Renal cortical epithelial cell (primary cell): ENCODE measurements at places on chromosomes 16 and 17.
A peak's percentile ranks its signal among the peaks of the same experiment; 100 is the strongest.

- no peak for DNase-seq
Observed at GRCh38 chr16:9868606-9869149, 313.6 kb downstream of the GRIN2A start.

GRCh38 chr17:79446399-79447009, 164.3 kb downstream of the RBFOX3 start:
- no peak for DNase-seq

GRCh38 chr16:86484240-86484639, 26.1 kb upstream of the FOXF1 start:
- DNase-seq, result no peak

DNA sequence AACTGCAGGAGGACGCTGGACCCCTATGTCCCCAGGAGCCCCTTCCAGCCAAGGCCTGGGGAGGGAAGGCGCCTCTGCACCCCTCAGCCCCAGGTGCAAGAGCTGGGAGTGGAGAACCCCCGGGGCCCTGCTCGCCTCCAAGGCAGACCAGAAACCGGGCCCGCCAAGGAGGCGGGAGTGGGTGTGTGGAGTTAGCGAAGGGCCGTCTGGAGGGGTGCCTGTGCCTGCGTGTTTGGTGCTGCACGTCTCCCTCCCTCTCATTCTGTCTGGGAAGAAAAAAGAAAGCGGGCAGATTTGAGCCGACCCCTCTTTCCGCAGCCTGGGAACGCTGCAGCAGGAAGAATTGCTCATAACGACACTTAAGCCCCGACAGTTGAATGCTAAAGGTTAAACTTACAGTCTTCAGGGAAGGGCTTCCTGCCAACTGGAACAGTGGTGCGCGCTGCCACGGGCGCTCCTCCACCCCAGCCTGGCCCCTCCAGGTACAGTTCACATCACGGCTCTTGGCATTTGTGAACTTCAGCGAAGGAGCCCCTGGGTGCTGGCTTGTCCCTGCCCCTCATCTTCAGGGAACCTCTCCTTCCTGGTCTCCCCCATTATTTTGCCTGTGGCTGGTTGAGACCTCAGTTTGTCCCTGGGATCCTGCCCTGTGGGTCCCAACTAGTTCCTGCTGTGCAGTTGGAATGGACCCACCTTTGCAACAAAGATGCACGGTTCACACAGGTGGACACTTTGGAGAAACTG, 19.2 kb upstream of the ZFHX3 start:
- no peak for DNase-seq

DNA sequence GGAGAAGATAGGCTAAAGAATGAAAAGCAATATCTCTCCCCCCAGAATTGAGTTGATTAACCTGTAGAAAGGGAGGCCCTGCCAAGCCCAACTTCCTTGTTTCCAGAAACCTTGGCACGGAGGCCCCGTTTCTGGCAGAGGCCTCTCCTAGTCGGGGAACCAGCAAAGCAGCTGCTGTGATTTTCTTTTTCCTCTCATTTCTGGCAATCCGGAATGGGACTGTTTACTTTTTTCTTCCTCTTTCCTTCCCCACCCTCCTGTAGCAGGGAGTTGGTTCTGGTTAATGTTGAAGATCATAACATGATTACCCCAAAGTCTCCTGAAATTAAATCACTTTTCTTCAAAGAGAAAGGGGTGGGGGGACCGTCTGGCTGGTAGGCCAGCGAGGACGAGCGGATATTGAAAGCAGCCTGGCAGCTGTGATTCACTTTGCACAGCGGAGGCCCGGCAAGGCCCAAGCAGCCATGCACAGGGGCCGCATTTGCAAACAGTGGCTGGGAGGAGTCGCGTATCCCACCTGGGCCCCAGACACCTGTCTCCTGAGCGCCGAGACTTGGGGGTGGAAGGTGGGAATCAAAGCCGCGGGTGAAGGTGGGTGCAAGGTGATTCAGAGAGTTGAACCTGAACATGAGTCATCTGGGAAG, 51.5 kb downstream of the NTN1 start:
- no peak for DNase-seq

GRCh38 chr16:66620429-66620795, 15.9 kb downstream of the CMTM3 start:
- no peak for DNase-seq

DNA sequence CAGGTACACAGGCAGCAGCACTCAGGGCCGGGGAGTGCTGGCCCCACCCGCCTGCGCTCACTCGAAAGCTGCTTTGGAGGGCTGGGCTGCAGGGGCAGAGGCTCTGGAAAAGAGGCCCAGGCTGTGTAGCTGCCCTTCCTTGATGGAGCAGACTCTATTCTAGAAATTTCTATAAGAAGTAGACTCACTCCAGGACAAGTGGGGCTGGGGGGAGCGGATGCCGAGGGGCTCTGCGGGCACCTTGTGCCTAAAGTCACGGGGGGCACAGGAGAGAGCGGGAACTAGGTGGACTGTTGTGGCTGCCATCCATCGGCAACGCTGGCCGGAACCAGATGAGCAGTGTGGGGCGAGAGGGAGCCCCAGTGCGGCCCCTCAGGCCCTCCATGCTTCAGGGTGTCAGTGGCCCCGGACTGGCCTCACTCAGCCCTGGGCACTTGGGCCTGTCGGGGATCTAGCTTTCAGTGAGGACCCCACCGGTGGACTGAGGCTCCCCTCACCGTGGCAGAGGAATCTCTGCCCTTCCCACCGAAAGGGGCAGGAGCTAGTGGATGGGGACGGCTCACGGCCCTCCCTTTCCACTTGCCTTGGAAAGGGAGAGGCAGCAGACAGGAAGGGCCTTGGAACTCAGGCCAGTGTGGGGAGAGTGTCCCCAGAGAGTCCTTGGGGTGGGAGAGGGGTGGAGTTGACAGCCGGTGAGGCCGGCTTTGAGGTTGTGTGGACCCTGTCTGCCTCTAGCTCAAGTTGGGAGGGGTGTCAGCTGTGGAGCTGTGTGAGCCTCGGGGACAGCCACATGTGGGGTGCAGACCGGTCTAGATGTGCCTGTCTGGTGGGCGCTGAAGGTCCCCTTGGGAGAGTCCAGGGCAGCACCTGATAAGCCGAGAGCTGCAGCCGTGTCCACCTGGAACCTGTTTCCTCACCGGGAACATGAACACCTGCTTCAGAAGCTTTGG, 16.6 kb downstream of the ENDOV start:
- DNase-seq, result no peak

DNA sequence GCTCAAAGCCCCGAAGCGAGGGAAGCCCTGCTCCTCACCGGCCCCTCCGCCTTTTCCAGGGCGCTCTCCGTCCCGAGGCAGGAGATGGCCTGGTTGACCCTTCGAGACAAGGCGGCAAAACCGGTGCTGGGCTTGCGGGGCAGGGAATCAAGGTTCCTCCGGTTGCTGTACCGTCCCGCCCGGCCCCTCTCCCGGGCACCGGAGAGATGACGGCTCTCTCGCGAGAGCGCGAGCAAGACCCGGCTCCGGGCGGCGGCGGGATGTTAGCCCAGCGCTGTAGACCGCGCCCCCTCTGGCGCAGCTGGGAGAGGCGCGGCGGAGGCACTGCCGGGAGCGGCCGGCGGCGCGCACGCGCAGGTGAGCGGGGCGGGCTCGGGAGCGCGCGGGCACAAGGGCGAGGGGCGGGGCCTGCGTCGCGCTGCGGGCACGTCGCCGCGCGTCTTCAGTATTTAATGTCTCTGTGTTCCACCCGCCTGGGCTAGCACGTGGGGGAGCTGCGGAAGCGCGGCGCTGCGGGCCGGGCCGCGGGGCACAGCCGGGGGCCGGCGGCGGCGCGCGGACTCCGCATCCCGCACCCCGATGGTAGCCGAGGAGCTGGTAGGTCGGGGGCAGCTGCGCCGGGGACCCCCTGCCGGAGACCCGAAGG, at the start of gene AKAP1:
Gene AKAP1, plus strand, starts transcription at position 445 of the 646 bp plus-strand sequence. CDS start 20,219 bp downstream, outside the sequence.
- DNase-seq, result peak; percentile 75

GRCh38 chr16:87569601-87570571, 32.4 kb upstream of the JPH3 start:
- no peak for DNase-seq

GRCh38 chr16:74372369-74372768, 3.7 kb upstream of the NPIPB15 start:
- no peak for DNase-seq

GRCh38 chr16:50102051-50102746, 36.4 kb downstream of the HEATR3 start:
- peak; percentile 57 for DNase-seq

- no peak for DNase-seq
Observed at GRCh38 chr17:82831818-82832200, 8.0 kb downstream of the ZNF750 start.

DNA sequence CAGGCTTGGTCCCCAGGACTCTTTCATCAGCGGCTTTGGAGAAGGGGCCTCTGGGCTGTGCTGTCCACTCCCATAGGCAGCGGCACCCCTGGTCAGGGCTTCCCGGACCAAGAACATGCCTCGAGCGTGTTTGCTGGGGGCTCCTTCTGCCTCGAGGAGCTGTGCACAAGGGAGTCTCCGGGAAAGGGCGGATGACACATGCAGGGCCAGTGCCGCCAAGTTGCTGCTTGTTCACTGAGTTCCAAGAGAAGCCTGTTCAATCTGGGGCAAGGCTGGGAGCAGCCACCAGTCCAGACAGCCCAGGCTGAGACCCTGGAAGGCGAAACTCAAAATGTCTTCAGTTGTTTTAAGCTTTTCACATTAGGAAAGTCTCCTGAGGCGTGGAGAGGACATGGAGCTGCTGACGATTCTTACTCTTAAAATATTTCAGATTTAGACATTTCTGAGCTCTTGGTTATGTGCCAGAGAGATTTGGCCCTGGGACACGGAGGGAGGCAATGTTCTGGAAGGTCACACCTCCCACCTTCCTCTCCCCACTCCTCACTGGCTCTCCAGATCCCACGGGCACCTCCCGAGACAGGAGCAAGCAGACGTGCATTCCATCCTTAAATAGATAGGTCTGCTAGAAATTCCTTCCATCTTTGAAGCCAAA, 84.5 kb upstream of the ZNF469 start:
- DNase-seq, result no peak

GRCh38 chr17:7850701-7851437, 4.0 kb upstream of the TMEM88 start:
- no peak for DNase-seq

DNA sequence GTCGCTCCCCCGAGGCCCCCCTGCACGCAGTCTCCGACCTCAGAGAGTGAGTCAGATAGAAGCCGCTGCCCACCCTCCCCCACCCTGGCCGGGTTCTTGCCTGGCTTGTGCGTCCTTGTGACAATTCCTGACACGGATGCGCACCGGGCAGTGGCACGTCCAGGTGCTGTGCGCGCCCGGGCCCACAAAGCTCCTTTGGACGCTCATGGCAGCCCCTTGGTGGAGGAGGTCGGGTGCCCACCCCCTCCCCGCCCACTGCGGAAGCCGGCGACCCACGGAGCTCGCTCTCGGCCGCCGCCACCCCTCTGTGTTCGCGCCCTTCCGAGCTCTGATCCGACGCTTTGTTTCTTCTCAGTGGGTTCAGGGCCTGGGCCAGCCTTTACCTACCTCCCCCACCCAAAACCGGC, 662 bp upstream of the TUBB3 start:
- DNase-seq, result peak; percentile 82

GRCh38 chr16:50273888-50274325, 7.6 kb downstream of the ADCY7 start:
- no peak for DNase-seq

- peak; percentile 6 for DNase-seq
Observed at GRCh38 chr17:17535957-17536356, 39.8 kb upstream of the RASD1 start.

GRCh38 chr17:57779706-57780105, 34.6 kb upstream of the CCDC182 start:
- DNase-seq, result no peak

DNA sequence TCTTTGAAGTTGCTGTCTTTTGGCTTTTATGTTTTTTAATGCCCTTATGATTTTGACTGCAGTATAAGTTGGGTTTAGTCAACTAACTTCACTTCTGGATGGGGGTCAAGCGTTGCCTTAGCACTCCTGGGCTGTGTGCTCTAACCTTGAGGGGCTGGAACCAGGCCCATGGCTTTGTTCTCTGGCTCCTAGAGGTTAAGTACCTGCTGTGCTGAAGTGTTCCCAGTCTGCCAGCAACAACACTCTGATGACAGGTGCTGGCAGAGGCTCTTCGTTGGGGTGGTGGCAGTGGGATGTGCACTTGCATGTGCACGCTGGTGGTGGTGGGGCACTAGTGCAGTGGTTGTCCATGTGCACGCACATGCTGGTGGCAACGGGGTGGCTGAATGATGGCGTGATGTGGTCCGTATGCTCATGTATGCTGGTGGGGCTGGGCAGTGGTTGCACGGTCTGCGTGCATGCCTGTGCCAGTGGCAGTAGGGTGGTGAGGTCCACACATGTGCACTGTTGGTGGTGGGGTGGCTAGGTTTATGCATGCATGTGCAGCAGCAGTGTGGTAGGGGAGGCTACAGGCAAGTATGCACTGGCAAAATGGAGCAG, 447.8 kb upstream of the GOT2 start:
- DNase-seq, result no peak

DNA sequence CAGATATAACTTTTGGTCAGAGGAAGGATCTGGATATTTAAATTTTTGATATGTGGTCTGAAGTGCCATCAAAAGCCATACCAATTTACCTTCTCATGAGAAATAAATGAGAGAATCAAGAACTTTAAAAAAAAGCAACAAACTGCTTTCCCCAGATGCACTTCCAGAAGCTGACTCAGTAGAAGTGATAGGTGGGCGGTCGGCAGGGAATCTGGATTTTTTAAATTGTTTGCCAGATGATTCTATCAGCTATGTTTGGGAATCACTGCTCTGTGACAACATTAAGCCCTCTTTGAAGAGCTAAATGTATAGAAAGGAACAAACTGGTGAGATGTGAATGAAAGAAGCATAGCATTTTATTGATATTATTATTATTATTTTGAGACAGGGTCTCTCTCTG, 19.2 kb downstream of the CDH3 start:
- no peak for DNase-seq

DNA sequence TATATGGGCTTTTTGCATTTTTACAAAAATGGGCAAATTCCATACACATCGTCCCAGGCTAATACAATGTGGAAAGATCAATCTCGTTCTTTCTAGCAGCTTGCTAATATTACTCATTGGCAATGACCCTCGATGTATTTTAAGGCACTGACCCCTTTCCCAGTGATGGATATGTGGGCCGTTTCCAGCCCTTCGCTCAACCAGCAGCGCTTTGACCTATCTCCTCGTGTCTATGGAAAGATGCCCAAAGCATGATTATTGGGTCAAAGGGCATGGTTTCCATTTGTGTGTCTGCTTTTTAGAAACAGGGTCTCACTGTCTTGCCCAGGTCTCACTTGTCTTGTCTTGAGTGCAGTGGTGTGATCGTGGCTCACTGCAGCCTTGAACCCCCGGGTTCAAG, 273.8 kb downstream of the MRTFB start:
- no peak for DNase-seq

DNA sequence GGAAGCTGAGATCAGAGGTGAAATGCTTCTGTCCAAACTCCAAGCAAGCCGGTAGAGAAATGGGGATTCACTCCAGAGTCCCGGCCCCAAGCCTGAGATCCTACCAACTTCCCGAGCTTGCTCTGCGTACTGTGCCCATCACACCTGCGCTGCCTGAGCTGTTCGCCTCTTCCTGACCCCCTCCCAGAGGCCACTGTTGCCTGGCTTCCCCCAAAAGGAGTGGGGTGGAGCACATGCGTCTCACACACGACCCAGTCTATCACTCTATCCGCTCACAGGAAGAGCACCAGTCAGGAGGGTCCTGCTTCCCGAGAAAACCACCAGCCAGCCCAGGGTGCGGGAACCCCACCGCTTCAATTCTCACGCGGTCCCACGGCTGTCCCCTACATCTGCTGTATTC, 13.5 kb upstream of the C16orf95 start:
- no peak for DNase-seq
